HFFc6 (cell line): ENCODE measurements at places on chromosomes 12 and 14. TPM values are rescaled to one million over a fixed set of nuclear protein-coding genes. Genes with fewer than 3 reads are reported as not detected.

TCP11L2 gene
- total RNA-seq, result 13.8 to 19.2 TPM (median 15.8 TPM) in 3 replicates

CIPC gene
- 9.1 and 10.9 TPM in 2 replicates for total RNA-seq

TAS2R31 gene
- total RNA-seq, result 0.48 and 0.76 TPM in 2 replicates

IFNG-AS1 gene
- total RNA-seq, result not detected in 3 replicates

KMT2D gene
- total RNA-seq, result 47.8 to 59.8 TPM (median 53.4 TPM) in 3 replicates

GPR84 gene
- total RNA-seq, result not detected in 3 replicates

MYF6 gene
- total RNA-seq, result not detected in 3 replicates

TAOK3 gene
- 23.6 to 28.7 TPM (median 26.6 TPM) in 3 replicates for total RNA-seq

MYL2 gene
- not detected in 3 replicates for total RNA-seq

KLRC4 gene
- not detected in 3 replicates for total RNA-seq

AQP2 gene
- total RNA-seq, result not detected in 3 replicates

KERA gene
- total RNA-seq, result not detected in 3 replicates

IRAK3 gene
- total RNA-seq, result 0.82 to 4.7 TPM (median 1.0 TPM) in 3 replicates

USP44 gene
- not detected in 3 replicates for total RNA-seq

SLC6A15 gene
- not detected in 3 replicates for total RNA-seq

DHRS2 gene
- total RNA-seq, result 0.18 to 0.59 TPM (median 0.40 TPM) in 3 replicates

ETFBKMT gene
- 1.9 to 2.8 TPM (median 2.0 TPM) in 3 replicates for total RNA-seq

RAB5B gene
- 86.8 to 107 TPM (median 96.5 TPM) in 3 replicates for total RNA-seq

CCDC91 gene
- 16.6 to 18.9 TPM (median 17.9 TPM) in 3 replicates for total RNA-seq

RHOF gene
- 3.7 to 4.0 TPM (median 3.8 TPM) in 3 replicates for total RNA-seq

KRT72 gene
- total RNA-seq, result not detected in 2 replicates
